ENCODE measurements at places on chromosomes 3 and 15. TPM values are rescaled to one million over a fixed set of nuclear protein-coding genes. Genes with fewer than 3 reads are reported as not detected.

The ALDH1A3 gene
- total RNA-seq: 2.1 TPM

The SLC28A2 gene
- total RNA-seq: 86.6 TPM

The TGFBR2 gene
- total RNA-seq: 144 TPM

The CHRNA5 gene
- total RNA-seq: 20.3 TPM

The ALDH1A2 gene
- 134 TPM for total RNA-seq

The MUC20 gene
- 198 TPM for total RNA-seq

GRCh38 chr15:94027581-94027980 lies 203.8 kb upstream of the MCTP2 start:
- DNase-seq: no peak

- DNase-seq: no peak
Measured at GRCh38 chr15:55758580-55758986, 15.6 kb upstream of the PRTG start.

GRCh38 chr3:158737976-158738615 lies 5.8 kb upstream of the RARRES1 start:
- DNase-seq: no peak

- DNase-seq: no peak
Measured at GRCh38 chr3:57224856-57225255, 2.7 kb upstream of the APPL1 start.

- no peak for DNase-seq
Measured at GRCh38 chr3:126351086-126351770, 6.0 kb downstream of the KLF15 start.

GRCh38 chr15:48936666-48937065 lies 27.1 kb downstream of the SHC4 start:
- no peak for DNase-seq

DNA sequence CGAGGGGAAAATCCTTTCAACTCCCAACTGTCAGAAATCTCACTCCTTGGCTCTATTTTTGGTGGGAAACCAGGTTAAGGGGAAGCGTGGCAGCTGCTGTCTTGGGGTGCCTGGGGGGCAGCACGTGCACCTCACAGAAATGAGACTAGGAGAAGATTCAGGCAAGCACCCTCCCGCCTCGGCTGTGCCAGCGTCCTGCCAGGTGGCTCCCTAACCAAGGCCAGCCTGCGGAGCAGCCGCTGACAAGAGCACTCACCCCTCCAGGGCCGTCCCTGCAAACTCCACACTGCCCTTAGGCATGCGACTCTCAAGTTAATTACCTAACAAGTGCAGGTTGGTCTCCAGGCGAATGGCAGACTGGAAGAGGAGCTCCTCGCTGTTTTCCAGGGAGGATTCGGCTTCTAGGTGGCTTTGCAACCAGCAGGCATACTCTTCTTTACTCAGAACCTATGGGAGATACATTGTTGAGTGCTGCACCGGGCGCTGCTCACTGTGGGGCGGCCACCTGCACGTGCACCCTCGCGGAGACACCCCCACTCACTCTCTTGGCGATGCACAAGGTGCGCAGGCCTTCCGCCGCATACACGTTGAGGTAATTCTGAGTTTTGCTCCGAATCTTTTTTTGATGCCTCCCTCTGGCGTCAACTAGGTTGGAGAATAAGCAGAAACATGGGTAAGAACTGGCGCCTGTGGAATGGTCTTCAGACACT lies 155.3 kb downstream of the ATP10A start:
- DNase-seq: no peak

DNA sequence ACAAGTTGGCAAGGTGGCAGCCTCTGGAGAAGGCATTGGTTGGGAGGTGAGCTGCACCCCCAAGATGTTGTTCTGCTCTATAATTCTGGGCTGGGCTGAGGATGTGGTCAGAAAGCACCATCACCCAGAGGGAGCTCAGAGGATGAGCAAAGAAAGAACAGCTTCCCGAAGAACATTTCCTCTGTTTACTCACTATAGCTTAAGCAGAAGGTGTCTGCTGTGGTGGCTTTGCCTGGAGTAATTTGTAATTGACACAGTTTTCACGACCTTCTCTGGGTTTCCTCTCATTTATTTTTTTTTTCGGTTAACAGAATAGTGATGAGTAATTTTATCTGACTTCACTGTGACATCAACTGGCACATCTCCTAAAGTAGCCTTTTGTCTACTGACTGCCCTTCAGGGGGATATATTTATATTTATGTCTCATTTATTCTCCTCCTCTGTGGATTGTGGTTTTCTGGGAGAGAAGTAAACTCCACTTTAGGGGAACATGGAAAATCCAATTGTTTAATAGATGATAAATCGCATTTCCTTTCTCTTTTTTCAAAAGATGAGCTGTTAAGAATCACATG lies 49.5 kb upstream of the ABHD17C start:
- no peak for DNase-seq

DNA sequence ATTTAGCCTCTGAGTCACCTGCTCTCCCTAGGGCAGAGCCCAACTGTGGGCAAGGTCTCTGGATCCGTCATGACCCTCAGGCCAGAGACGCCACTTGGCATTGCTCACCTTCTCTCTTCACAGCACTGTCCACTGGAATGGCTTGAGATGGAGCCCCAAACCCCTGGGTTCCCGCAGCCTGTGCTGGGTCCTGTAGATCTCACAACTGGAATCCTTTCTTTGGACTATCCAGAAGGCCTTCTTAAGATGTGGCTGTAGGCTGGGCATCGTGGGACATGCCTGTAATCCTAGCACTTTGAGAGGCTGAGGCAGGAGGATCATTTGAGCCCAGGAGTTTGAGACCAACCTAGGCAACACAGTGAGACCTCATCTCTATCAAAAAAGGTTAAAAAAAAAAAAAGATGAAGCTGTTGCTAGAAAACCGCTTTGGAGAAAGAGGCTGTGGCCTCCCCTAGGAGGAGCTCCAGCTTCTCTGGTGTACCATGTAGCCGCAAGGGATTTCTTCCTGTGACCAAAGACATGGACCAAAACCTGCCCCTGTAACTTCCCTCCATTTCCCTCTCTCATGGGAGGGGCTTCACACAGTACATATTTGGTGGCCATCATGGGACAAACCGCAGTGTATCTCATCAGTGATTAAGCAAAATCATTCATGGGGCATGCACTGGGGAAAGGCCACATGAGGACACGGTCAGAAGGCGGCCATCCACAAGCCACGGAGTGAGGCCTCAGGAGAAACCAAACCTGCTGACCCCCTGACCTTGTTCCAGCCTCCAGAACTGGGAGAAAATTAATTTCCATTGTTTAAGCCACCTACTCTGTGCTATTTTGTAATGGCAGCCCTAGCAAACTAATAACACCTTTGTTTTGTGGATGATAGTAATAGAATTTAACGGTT lies 23.3 kb upstream of the BUB1B start:
- no peak for DNase-seq

GRCh38 chr3:146818866-146819265 lies 213.7 kb upstream of the PLSCR5 start:
- no peak for DNase-seq

DNA sequence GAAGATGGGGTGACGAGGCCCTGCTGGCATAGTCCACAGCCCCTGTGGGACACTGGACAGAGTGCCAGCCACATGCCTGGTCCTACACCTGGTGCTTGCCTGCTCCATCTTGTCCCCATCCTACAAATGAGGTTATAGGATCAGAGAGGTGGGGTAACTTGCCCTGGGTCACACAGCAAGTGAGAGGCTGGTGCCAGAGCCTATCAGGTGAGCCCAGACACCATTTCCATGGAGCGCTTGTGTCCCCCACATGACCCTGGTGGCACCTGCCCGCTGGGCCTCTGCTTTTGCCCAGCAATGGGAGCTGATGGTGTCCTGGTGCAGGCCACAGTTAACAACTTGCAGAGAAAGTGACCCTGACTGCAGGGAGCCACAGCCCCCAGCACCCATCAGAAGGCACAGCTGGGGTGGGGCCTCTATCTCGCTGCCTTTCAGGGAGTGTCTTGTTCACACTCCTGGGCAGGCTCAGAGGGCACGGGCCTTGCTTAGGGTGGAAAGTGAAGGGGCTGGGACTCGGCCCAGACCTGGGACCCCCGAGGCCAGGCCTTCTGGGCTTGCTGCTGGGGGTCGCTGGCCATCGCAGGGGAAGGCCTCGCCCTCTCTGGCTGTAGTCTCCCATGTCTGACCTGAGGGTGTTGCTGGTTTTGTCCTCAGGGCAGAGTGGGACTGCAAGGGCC lies 7.2 kb downstream of the PLXNA1 start:
- no peak for DNase-seq

DNA sequence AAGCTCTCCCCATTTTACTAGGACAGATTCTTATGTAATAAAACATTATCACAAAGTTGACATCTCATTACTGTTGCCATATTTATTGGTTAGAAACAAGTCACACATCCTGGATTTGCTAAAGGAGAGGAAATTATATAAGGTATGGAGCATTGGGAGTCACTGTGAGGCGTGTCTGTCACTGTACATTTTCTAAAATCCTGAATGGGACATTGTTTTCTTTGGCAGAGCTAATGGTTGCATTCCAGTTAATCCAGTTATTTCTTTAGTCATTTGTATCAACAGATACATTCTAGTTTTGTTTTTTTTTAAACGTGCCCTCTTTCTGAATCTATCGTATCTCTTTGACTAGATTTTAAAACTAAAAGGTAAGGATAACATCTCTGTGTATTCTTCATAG lies 70.2 kb upstream of the MITF start:
- no peak for DNase-seq

- DNase-seq: no peak
Measured at GRCh38 chr3:167852216-167852615, 116.7 kb downstream of the SERPINI1 start.

GRCh38 chr3:192332386-192333291 lies 394.7 kb downstream of the FGF12 start:
- DNase-seq: no peak

DNA sequence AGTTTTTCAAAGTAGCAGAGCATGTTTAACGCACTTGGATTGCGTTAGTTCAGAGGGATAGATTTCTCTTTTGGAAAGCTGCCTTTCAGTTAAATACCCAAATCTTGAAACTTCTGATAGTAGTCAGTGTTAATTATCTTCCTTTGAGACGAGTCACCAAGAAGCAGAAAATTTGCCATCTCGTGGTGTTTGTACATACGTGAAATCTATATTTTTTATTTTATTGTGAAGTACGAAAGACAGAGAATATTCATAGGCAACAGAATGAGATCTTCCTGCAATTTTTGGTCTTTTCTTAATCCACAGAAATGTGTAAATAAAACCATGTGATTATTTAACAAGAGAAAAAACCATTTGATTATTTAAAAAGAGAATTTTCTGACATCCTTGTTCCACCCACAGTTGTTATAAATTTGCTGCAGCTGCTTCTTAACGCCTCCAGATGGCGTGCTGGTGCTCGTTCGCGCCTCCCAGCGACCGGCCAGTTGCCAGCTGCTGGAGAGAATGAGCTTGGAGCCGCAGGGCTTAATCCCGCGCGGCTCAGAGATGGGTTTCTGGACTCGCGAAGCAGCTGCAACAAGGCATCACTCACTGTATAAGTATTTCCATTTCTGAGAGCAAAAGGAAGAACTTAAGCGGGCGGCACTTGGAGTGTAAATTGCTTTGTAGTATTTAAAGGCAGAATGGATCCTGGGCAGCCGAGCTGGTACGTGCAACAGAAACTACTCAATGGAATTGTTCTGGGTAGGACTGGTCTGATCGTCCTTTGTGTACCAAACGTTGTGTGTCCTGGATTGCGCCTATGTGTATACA lies 10.5 kb upstream of the SLITRK3 start:
- DNase-seq: peak; percentile 66
